ENCODE measurements at places on chromosomes 6 and 20. TPM values are rescaled to one million over a fixed set of nuclear protein-coding genes. Genes with fewer than 3 reads are reported as not detected.
A peak's percentile ranks its signal among the peaks of the same experiment; 100 is the strongest.

DNA sequence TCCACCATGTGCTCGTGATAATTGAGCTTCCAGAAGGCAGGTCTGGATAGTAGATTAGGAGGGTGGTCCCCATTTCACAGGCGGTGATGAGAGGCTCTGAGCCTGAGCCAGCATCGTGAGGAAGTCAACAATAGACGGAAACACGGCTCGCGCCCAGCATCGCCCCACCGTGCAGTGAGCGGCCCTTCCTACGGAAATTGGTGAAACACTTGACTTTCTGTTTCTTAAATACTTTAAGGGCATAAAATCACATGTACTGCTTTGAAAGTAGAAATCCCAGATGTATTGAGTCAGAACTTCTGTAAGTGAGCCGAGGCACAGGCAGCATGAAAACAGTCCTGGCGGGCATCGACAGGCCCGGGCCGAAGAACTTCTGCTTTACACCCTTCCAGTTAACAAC is 4.3 kb upstream of the KIF25 start:
- no peaks in the 10 kb centered on the region for H3K4me1 ChIP-seq
- peaks cover 5% of the 10 kb centered on the region for H3K27me3 ChIP-seq

DNA sequence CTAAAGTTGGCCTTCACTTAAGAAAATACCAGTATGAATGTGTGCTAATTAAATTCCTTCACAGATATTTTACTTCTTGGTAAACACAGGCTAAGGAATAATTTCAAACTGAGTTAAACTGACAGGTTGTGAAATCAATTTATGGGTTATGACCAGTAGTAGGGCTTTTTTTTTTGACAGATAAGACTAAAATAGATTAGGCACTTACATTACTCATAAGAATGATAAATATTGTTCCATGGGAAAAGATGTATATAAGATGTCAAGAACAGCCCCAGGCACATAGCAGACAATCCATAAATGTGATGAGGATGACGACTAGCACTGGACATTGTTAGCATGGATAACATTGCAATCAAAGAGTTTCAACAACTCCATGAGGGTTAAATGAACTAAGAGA is 22.9 kb downstream of the NT5E start:
- H3K27me3 ChIP-seq: no peaks in the 10 kb centered on the region
- H3K4me3 ChIP-seq: no peak overlapping the region
- H3K4me1 ChIP-seq: no peaks in the 10 kb centered on the region
- no peak for DNase-seq
- H3K27ac ChIP-seq: no peak overlapping the region

- no peak overlapping the region for H3K27ac ChIP-seq
- peaks cover 7% of the 10 kb centered on the region for H3K4me1 ChIP-seq
- H3K4me3 ChIP-seq: no peak overlapping the region
Observed at GRCh38 chr20:41697861-41698559, 79.8 kb upstream of the CHD6 start.

GRCh38 chr6:23735151-23735550 is 390.9 kb upstream of the NRSN1 start:
- H3K36me3 ChIP-seq: no peaks in the 10 kb centered on the region
- no peaks in the 10 kb centered on the region for H3K27me3 ChIP-seq
- no peaks in the 10 kb centered on the region for H3K4me1 ChIP-seq
- no peak overlapping the region for H3K27ac ChIP-seq

DNA sequence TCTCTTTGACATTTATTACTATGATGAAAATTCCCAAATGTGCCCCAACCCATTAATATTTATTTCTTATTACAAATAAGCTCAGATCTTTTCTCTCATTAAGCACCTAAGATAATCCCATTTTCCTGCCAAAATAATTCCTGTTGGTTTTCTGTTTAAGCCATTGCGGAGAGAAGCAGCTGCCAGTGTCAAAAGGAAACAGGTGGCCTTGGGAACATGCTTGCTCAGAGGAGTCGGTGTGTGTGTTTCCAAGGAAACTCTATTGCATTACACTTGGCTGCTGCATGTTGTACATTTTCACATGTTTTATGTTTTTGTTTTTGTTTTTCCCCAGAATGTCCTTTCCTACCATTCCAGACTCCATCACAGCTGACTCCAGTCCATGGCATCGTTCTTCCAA is 56.4 kb downstream of the CD24 start:
- no peak overlapping the region for H3K4me3 ChIP-seq
- no peaks in the 10 kb centered on the region for H3K27me3 ChIP-seq
- no peaks in the 10 kb centered on the region for H3K36me3 ChIP-seq

DNA sequence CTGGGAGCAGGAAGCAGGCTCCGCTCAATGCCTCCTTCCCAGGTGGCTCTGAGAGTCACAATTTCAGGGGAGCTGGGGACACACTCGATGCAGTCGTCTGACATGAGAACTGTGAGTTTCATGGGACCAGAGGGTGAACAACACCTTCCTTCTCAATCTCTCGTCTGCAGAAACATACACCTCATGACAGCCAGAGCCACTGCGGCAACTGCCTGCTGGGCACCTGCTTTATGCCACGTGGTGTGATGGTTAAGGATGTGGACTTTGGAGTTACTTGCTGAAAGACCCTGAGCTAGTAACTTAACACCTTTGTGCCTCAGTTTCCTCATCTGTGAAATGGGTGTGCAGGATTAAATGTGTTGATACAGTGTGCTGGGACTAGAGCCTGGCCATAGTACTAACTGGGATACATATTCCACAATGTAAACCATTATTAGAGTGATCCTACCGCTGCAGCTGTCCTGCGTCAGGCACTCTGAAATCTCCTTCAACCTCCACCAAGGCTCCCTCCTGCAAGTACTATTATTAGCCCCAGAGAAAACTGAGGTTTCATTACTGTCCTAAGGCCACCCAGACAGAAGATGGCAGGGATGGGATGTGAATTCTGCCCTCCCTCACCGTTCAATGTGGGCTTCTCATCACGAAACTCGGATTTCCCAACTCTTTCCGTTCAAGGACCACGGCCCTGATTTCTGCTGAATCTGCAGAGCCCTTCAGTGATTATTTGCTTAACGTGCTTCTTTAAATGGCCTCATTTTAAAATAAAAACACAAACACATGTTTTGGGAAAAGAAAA is 24.4 kb downstream of the SULF2 start:
- DNase-seq: no peak
- peaks cover 20% of the 10 kb centered on the region for H3K4me1 ChIP-seq
- no peaks in the 10 kb centered on the region for H3K36me3 ChIP-seq
- no peak overlapping the region for H3K4me3 ChIP-seq
- H3K27me3 ChIP-seq: peaks cover 27% of the 10 kb centered on the region

DNA sequence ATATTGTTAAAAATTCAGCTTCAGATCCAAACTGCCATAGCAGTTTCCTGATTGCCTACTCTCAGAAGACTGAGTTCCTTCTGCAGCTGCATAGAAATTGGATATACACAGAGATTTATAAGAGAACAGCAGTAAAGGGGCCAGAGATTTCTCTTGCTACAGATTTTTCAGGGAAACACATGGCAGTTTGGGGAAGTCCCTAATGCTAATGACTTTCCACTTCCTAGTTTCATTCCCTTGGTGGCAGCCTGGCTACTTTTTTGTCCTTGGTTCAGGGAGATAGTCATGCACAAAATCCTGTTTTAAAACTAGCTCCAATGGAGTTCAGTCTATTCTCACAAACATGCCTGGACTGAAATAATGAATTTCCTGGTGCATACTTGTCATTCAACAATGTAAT is 125.3 kb upstream of the PLCB4 start:
- DNase-seq: no peak
- H3K36me3 ChIP-seq: no peaks in the 10 kb centered on the region
- no peaks in the 10 kb centered on the region for H3K27me3 ChIP-seq
- no peak overlapping the region for H3K27ac ChIP-seq

DNA sequence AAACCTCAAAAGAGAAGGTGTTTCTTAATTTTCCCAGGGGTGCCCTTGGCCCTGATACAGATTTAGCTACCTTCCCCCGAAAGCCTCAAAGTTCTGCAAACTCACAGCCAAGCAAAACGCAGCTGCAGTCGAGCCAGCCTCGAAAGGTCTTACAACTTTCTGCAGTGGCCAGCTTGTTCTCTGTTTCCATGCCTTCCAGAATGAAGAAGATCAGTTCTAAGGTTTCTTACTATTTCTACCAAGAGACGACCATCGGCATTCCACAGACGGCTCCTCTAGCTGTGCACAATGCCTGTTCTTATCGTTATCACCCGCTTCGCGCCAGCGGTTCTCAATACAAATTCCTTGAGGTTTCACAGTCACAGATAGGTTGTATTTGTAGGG is 28.5 kb upstream of the CCR6 start:
- no peaks in the 10 kb centered on the region for H3K4me1 ChIP-seq
- H3K27ac ChIP-seq: no peak overlapping the region
- no peak for DNase-seq
- H3K4me3 ChIP-seq: peak overlapping the region; percentile 25

DNA sequence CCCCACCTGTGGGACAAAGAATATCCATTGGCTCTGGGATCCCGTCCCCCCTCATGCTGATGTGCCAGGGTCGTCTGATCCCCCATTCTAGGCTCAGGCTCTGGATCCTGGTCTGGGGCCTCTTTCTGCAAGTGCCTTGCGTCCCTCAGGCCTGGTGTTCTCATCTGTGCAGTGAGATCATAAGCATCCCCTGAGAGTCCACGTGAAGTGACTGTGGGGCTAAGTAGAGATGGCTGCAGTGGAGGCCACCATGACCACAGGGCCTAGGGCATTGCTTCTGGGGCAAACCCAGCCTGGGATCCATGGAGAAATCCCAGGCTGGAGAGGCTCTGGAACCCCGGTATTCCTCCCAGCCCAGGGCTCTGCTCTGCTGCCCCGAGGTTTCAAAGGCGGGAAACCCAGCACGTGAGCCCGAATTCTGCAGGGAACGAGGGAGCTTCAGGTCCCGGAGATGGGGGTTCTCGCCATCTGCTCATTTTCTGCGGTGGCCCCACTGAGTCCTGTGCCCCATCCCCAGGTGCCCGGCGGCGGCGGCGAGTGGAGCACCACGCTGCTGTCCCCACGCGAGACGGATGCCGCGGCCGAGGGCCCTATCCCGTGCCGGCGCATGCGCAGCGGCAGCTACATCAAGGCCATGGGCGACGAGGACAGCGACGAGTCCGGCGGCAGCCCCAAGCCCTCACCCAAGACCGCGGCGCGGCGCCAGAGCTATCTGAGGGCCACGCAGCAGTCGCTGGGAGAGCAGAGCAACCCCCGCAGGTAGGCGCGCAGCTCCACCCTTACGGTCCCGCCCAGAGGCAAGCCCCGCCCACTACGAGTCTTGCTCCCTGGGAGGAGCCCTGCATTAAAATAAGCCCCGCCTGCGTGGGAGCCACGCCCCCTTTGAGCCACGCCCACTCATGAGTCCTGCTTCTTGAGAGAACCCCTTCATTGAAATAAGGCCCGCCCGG is 105.5 kb upstream of the MYL9 start:
- no peak overlapping the region for H3K27ac ChIP-seq
- H3K4me1 ChIP-seq: peaks cover 8% of the 10 kb centered on the region
- peak; percentile 90 for DNase-seq
- peaks cover 6% of the 10 kb centered on the region for H3K27me3 ChIP-seq
- no peaks in the 10 kb centered on the region for H3K36me3 ChIP-seq

- no peak overlapping the region for H3K27ac ChIP-seq
- no peak overlapping the region for H3K4me3 ChIP-seq
- H3K4me1 ChIP-seq: no peaks in the 10 kb centered on the region
- DNase-seq: peak; percentile 26
Observed at GRCh38 chr20:62045118-62045517, 20.6 kb downstream of the TAF4 start.

GRCh38 chr20:46557231-46557956 is 6.9 kb upstream of the OCSTAMP start:
- DNase-seq: no peak
- no peak overlapping the region for H3K27ac ChIP-seq
- peaks cover 4% of the 10 kb centered on the region for H3K4me1 ChIP-seq
- no peak overlapping the region for H3K4me3 ChIP-seq

- H3K4me1 ChIP-seq: peaks cover 19% of the 10 kb centered on the region
- H3K27me3 ChIP-seq: no peaks in the 10 kb centered on the region
- peak overlapping the region; percentile 12 for H3K27ac ChIP-seq
- no peak overlapping the region for H3K4me3 ChIP-seq
- H3K36me3 ChIP-seq: no peaks in the 10 kb centered on the region
Observed at GRCh38 chr6:47044397-47044796, 2.3 kb upstream of the ADGRF1 start.

SAMD5 gene
- total RNA-seq: 8.7 TPM

ACOT8 gene
- total RNA-seq: 25.6 TPM

SENP6 gene
- total RNA-seq: 84.4 TPM

SLC22A7 gene
- total RNA-seq: not detected

NKX2-2 gene
- total RNA-seq: not detected

FRK gene
- 7.4 TPM for total RNA-seq
